ENCODE measurements at places on chromosomes 5 and 9. TPM values are rescaled to one million over a fixed set of nuclear protein-coding genes. Genes with fewer than 3 reads are reported as not detected.
A peak's percentile ranks its signal among the peaks of the same experiment; 100 is the strongest.

GRCh38 chr5:132639706-132640130 is 18.3 kb upstream of the IL13 start:
- DNase-seq: no peak

DNA sequence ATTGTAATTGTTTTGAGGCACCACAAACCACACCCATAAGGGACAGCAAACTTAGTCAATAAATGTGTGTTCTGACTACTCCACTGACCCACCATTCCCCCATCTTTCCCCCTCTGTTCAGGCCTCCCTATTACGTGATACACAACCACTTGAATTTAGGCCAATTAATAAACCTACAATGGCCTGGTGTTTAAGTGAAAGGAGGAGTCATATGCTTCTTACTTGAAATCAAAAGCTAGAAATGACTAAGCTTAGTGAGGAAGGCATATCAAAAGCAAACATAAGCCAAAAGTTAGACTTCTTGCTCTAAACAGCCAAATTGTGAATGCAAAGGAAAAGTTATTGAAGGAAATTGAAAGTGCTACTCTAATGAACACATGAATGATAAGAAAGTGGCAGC is 14.6 kb downstream of the ZBTB43 start:
- DNase-seq: no peak

Gene PCDHB10
- 0.81 TPM for total RNA-seq

Gene CDC25C
- 0.16 TPM for total RNA-seq

- DNase-seq: no peak
Measured at GRCh38 chr5:127865273-127865672, 162.1 kb downstream of the CCDC192 start.

GRCh38 chr9:93533863-93534262 is 42.5 kb upstream of the PHF2 start:
- no peak for DNase-seq

DNA sequence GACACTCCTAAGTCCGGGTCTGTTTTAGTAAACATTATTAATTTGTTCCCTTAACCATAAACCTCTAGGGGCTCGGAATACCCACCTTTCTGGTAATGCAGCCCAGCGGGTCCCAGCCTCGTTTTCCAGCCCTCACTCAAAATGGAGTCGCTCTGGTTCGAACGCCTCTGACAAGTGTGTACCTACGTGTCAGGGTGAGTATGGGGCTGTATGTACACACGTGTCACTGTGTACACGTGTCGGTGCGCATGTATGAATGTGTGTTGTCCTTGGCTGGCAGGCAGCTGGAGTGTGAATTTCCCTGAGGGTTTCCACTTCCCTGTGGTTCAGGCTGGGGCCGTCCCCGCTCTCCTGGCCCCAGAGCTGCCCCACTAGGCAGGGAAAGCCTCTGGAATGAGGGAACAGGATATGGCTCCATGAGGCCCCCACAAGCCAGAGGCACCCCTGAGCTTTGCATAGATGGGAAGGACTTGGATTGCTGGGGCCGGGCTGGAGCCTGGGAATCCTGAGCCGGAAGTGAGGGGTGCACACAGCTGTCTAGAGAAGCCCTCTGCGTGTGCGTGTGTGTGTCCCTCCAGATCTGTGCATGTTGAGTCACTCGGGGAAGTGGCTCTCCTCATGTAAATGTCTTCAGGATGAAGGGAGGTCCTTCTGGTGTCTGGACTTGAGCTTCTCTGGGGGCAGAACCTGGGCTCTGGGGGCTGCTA is 160.8 kb upstream of the IER5L start:
- no peak for DNase-seq

- no peak for DNase-seq
Measured at GRCh38 chr5:53151713-53152458, 42.3 kb upstream of the MOCS2 start.

Gene THBS4
- 24.6 TPM for total RNA-seq

GRCh38 chr9:115034801-115035200 is 83.2 kb downstream of the TNC start:
- no peak for DNase-seq

DNA sequence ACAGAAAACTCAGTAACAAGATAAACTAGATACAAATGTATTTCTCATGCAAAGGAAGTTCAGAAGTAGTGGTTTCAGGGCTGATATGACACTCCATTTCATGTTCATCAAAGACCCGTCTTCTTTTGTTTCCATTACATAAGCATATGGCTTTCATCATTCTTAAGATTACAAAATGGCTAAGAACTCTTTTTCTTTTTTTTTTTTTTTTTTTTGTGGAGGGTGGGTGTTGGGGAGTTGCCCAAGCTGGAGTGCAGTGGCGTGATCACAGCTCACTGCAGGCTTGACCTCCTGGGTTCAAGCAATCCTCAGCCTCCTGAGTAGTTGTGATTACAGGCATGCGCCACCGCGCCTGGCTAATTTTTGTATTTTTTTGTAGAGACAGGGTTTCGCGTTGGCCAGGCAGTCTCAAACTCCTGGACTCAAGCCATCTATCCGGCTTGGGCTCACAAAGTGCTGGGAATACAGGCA is 22.0 kb upstream of the PTBP3 start:
- peak; percentile 42 for DNase-seq

Gene FBP2
- total RNA-seq: 0.27 TPM

- DNase-seq: no peak
Measured at GRCh38 chr5:10580531-10581423, 16.9 kb downstream of the ANKRD33B start.

DNA sequence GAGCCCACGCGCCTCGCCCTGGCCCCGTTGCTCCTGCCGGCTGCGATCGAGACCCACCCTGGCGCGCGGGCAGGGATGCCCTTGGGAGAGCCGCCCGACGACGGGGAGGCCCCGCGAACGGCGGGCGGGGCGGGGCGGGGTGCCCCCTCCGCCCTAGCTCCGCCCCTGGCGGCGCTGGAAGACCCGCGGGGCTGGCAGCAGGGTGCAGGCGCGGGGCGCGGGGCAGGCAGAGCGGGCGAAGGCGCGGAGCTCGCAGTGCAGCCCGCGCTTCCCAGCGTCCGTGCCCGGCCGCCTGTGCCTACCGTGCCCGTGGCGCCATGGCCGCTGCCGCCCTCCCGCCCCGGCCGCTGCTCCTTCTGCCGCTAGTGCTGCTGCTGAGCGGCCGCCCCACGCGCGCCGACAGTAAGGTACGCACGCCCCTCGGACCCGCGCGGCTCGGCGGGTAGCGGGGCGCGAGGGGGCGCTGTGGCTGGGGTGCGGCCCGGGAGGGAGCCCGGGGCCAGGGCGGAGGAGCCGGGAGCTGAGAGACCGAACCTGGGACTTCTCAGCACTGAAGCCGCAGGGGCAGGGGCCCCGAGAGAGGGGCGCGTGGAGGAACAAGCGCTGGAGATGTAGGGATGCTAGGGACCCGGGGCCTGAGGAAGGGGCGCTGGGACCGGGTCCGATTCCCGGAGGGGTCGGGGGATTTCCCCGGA is at the start of gene OLFML2A:
Gene OLFML2A (plus strand): TSS at position 180 of the 695 bp plus-strand sequence. CDS start 138 bp downstream, at position 318.
- peak; percentile 54 for DNase-seq

GRCh38 chr9:1599961-1600360 is 415.2 kb upstream of the SMARCA2 start:
- no peak for DNase-seq

DNA sequence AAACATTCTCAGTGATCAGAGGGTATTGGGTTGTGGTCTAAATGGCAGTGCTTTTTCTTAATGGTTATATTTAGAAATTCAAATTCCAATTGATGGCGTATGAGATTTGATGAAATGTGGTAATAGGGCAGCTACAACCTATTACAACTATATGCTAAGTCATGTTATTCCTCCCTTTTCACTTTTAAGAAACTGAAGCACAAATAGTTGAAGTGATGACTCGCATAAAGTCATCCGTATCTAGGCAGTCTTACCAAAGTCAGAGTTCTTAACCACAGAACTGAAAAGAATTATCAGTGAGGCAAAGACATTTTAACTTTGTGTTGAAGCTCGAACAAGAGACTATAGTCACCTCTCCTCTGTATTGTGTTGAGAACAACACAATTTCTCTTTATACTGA is 28.2 kb downstream of the C9orf152 start:
- no peak for DNase-seq

Gene IFNA14
- total RNA-seq: not detected

GRCh38 chr5:143115381-143115780 is 288.1 kb downstream of the NR3C1 start:
- no peak for DNase-seq

DNA sequence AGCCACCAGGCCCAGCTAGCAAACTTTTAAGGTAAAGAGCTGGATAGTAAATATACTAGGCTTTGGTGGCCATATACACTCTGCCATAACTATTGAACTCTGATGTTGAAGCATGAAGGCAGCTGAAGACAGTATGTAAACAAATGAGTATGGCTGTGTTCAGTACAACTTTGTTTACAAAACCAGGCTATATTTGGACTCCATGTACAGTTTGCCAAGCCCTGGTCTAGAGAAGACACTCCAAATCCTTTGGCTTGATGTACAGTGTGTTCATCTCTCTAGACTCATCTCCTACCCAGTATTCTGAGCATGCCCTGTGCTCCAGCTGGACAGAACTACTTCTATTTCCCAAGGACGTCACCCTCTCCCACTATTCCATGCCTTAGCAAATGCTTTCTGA is 54.3 kb upstream of the MEGF10 start:
- DNase-seq: no peak

Gene TMC1
- total RNA-seq: not detected

Gene FOXD4
- not detected for total RNA-seq

GRCh38 chr9:123119566-123119965 is 86.1 kb downstream of the GPR21 start:
- no peak for DNase-seq

Gene IFNK
- total RNA-seq: not detected

Gene TAF11L12
- not detected for total RNA-seq

Gene CENPP
- 3.0 TPM for total RNA-seq

Gene TSLP
- total RNA-seq: 4.5 TPM

Gene POLR3G
- 0.46 TPM for total RNA-seq

GRCh38 chr9:136587145-136587943 is 41.5 kb upstream of the NOTCH1 start:
- peak; percentile 92 for DNase-seq

- no peak for DNase-seq
Measured at GRCh38 chr5:174675916-174676315, 48.5 kb upstream of the MSX2 start.

Gene IL5
- not detected for total RNA-seq

GRCh38 chr9:126777733-126778132 is 27.1 kb upstream of the ZBTB43 start:
- DNase-seq: no peak

DNA sequence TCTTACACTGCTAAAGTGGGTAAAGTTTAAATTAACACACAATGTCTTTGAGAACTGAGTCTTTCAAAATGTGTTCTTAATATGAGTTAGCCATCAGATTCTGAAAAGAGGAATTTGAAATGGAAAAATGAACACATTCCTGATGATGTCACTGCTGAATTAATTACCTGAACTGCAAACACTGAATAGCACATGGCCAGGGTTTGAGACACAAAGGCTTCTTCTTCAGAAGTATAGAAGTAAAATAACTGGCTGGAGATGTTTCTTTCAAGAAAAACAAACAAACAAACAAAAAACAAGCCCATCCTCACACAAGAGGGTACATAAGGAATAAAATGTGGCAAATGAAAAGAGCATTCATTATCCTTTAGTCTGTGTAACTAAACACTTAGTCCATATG is 7.1 kb downstream of the GLIS3 start:
- no peak for DNase-seq

- DNase-seq: no peak
Measured at GRCh38 chr9:97412626-97413385, 910 bp downstream of the TDRD7 start.

Gene ITGA2
- total RNA-seq: 0.97 TPM

- DNase-seq: no peak
Measured at GRCh38 chr9:114081441-114082016, 3.4 kb upstream of the AMBP start.

- DNase-seq: no peak
Measured at GRCh38 chr5:132961887-132962286, 1.5 kb downstream of the AFF4 start.

Gene NKD2
- 2.8 TPM for total RNA-seq

GRCh38 chr5:92402956-92403702 is 1020.0 kb upstream of the ARRDC3 start:
- DNase-seq: no peak

Gene GPR151
- total RNA-seq: not detected

Gene LHX3
- not detected for total RNA-seq

Gene ANKRD18A
- 3.0 TPM for total RNA-seq

DNA sequence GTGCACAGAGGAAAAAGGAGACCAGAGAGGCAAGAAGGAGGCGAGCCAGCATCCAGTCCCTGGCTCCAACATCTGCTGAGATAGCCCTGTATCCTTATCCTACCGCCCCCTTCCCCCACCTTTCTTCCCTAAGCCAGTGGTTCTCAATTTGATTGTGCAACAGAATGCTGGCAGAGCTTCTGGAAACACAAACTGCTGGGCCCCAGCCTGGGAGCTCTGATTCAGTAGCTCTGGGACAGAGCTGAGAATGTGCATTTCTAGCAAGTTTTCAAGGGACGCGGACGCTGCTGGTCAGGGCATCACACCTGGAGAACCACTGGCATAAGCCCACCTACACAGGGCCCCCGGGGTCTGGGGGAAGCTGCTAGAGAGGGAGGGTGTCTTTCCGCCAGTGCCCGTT is 21.1 kb downstream of the AK8 start:
- peak; percentile 61 for DNase-seq

DNA sequence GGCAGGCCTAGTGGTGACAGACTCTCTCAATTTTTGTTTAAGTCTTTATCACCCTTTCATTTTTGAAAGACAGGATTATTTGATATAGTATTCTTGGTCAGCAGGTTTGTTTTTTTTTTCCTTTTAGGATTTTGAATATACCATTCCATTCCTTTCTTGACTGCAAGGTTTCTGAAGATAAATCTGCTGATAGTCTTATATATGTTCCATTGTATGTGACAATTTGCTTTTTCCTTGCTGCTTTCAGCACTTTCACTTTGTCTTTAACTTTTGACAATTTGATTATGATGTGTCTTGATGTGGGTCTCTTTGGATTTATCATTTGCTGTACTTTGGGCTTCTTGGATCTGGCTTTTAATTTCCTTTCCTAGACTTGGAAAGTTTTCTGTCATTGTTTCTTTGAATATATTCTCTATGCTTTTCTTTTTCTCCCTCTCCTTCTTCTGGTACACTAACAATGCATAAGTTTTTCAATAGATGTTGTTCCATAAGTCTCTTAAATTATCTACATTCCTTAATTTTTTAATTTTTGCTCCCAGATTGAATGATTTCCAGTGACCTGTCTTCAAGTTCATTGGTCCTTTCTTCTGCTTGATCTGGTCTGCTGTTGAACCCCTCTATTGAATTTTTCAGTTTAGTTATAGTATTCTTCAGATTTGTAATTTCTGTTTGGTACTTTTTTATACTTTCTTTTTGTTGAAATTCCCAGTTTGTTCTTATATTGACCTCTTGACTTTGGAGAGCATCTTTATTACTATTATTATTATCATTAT is 14.6 kb upstream of the FBXW2 start:
- DNase-seq: no peak

Gene IL13
- not detected for total RNA-seq

Gene ALDH1B1
- total RNA-seq: 16.8 TPM

GRCh38 chr5:16169550-16169949 is 10.0 kb downstream of the MARCHF11 start:
- no peak for DNase-seq

- DNase-seq: peak; percentile 50
Measured at GRCh38 chr9:107732781-107733522, 243.4 kb upstream of the KLF4 start.

Gene RHOBTB3
- 81.1 TPM for total RNA-seq

Gene HMGCR
- 7.6 TPM for total RNA-seq

Measured in Right ventricle myocardium superior (tissue), 1 donor.